ENCODE measurements at places on chromosomes 2 and 18.

DNA sequence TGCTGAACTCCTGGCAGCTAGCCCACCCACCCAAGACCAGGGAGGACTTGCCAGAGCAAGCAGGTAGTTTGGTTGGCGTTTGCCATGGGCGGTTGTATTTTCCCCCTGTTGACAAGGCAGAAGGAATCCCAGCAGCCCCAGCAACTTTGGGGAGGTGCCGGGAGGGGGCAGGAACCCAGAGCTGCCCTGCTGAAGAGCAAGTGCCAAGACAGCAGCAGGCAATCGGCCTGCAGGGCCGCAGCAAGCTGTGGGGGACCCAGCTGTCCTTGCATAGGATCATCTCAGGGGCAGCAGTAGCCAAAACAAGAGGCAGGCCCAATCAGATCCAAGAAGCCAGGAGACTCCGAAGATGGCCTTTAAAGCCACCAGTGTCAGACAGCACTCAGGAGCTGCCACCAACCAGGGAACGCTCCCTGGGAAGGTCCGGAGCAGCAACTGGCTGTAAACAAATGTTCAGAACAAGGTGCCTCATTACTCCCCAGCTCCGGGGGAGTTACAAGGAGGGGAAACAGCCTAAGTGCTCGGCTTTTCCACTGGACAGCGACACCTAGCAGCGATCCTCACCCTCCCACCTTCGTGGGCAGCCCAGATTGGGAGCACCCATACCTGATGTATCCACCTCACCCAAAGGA lies 2.1 kb downstream of the ST8SIA5 start:
- DNase-seq = no peak

- no peak for DNase-seq
These were observed 250.5 kb upstream of the MYT1L start for GRCh38 chr2:2581331-2582159.

GRCh38 chr2:120898961-120899750 lies 163.5 kb downstream of the GLI2 start:
- no peak for DNase-seq

GRCh38 chr18:9365406-9365805 lies 30.8 kb downstream of the TWSG1 start:
- no peak for DNase-seq

DNA sequence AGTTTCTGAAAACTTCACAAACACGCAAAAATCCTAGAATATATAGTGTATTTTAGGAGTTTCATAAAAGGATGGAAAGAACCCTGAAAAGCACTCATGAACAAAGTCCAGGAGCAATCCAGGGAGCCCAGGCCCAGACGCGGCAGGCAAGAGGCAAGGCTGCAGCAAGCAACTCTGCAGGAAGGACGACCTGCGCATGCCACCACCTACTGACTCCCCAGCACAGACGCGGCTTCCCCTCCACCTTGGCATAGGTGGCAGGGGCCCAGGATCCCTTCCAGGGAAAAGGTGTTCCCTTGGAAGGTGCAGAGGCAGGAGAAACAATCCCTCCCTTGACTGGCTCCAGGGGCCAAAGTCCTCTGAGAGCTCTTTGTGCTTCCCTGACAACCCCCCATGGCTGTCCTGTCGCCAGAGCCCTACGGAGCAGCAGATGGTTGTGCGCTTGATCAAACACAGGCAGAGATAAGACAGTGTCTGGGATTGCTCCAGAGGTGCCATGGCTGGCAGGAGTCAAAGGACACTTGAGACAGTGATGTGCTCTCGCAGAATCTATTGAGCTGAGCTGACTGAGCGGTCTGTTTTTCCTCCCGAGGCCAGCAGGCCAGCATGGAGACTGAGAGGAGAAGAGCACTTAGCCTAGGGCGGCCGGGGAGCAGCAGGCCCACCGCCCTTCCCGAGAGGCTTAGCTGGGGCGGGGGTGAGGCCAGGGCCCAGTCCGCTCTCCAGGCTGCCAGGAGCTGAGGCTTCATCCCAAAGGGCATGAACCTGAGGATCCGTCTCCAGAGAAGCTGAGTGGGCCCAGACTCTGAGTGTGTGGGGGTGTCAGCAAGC lies 10.8 kb upstream of the AMER3 start:
- DNase-seq = no peak

DNA sequence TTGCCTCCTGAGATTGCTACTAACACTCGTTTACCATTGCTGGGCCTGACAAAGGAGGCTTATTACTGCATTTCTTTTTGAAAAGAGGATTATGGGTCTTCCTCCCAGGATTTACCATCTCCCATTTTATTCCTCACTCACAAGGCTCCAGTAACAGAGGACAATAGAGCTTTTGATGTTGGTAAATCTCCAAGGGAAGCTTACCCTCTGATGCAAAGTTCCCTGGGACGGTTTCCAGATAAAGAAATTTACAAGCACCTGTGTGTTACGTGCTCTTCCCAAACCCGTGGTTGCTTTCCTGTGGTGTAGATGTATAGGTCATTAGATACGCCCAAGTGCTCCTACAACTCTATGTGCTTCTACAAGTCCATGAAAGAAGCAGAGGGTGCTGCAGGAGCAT lies 17.1 kb downstream of the VSNL1 start:
- no peak for DNase-seq

- no peak for DNase-seq
These were observed 84.2 kb downstream of the TGFA start for GRCh38 chr2:70469435-70469834.

- DNase-seq = no peak
These were observed 816.8 kb downstream of the TRIB2 start for GRCh38 chr2:13533524-13533922.

DNA sequence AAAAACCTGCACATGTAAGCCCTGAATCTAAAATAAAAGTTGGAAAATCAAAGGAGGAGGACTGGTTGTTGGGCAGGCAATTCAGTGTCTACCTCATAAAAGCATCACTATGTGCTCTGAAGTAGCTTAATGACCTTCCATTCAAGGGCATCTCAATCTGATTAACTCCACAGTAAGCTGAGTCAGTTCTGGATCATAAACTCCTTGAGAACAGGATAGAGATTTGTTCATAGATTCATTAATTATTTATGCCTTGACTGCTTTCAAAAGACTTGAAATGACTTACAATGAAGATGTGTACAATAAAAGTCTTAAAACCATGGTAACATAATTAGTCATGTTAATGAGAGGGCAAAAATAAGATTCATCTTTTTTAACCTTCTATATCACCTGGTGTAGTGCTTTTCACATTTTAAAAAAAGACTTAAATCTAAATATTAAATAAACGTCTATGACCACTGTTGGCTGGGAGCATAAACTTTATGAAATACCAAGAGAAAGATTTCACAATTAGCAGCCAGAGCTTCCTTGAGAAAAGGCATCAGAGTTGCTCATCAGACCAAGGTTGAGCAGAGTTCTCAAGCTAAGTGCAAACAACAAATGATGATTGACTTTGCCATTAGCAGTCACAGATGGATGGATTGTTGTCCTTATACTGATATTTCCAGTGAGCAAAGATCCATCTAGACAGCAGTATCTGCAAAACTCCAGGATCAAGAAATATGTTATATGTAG lies 237.3 kb upstream of the THUMPD2 start:
- DNase-seq = no peak

DNA sequence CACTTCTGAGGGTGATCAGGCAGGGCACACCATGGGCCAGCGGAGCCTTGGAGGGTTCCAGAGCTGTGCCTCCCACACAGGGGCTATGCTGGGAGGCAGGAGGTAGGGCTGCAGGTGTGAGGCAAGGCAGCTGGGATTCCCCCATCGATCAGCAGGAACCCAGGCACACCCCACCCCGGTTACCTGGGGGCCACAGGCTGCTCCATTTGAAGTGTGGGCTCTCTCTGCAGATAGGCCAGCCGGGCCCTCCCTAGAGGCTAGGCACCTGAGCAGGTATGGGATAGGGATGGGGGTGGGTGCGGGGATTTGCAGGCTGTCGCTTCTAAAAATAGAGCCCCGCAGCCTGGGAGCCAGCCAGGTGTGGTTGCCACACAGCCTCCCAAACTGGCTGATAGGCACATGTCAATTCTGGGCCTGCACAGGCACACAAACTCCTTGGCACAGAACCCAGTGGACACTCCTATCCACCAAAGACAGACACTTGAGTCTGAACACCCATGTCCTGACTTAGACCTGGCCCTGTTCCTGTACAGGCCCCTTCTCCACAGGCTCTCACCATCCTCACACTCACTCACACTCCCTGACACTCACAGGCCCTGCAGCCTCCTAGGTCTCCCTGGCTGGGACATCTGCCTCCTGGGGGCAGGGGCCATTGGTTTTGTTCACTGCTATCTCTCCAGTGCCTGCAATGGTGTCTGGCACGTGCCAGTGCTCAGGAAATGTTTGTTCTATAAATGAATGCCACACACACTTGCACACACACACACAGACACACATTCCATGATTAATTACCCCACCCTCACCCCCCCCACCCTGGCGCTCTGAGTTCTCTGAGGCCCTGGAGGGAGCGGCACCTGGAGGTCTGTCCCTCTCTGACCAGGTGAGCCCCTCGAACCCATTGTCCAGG lies 73.4 kb downstream of the ZFP36L2 start:
- no peak for DNase-seq

DNA sequence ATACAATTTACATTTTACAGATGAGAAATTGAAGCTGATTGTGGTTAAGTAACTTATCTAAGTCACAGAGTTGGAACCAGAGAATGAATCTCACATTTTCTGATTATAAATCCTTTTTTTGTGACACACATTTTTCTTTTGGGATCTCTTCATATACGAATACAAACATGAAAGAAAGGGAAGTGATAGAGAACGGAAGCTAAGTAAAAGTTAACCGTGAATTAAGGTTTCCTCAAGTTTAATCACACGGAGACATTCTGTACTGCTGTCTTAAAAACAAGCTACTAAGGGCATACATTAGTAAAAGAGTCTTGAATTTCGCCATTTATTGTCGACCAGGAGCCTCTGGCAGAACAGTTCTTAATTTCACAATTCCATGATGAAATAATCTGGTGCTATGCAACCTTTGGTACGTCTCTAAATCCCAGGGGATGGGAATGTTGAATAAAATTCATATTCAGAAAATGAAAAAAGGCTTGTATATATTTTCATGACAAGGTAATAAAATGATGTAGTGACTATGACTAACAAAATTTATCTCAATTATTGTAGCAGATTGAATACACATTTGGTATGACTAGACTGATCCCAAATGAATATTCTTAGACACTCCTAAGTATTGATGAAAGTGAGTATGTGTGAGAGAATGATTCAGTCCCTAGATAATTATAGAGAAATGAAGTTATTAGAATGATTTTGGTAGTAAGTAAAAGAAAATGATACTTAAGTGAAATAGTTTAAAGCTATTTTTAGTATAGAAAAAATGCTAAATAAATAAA lies 40.3 kb upstream of the ZSWIM2 start:
- DNase-seq = no peak

- peak; percentile 76 for DNase-seq
These were observed 1.1 kb downstream of the HK2 start for GRCh38 chr2:74834792-74835755.

DNA sequence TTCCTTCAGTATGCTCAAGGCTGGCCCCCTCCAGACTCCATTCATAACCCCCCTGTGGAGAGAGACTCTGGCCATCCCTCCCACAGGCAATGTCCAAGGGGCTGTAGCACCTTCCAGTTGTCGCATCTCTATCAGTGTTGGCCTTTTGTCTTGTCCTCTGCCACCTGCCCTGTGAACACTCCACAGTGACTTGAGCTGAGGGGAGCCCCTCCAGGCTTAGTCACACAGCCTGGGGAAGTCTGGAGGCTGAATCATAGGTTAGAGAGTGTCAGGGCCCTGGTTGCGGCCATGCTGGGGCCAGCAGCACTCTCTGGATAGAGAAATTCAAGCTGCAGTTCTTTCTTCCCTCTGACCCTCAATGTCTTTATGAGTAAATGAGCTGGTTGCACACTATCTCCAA lies 64.7 kb downstream of the GYPC start:
- DNase-seq = no peak

DNA sequence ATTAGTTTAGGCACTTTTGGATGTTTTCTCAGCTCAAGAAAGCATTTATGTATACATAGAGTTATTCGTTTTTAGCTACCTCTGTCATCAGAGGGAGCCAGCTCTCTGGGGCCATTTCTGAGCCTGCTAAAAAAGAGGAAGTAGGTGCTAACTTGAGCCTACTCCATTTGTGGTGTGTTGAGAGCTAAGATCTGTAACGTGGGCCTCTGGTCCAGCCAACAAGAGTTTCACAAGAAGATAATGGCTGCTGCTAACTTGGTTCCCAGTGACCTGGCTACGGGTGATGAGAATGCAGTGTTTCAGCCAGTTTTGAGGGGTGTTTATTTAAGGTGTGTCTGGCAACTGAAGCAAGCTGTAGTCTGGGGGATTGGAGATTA lies 182.5 kb downstream of the PRKCE start:
- DNase-seq = no peak

- no peak for DNase-seq
These were observed 1933.3 kb downstream of the SUCLG1 start for GRCh38 chr2:82525744-82526143.

- DNase-seq = no peak
These were observed at the start of gene EPB41L3 for GRCh38 chr18:5543773-5544389. TSS of gene EPB41L3 (minus strand) at chr18:5543997. CDS start at chr18:5489183, 54,814 bp downstream.

DNA sequence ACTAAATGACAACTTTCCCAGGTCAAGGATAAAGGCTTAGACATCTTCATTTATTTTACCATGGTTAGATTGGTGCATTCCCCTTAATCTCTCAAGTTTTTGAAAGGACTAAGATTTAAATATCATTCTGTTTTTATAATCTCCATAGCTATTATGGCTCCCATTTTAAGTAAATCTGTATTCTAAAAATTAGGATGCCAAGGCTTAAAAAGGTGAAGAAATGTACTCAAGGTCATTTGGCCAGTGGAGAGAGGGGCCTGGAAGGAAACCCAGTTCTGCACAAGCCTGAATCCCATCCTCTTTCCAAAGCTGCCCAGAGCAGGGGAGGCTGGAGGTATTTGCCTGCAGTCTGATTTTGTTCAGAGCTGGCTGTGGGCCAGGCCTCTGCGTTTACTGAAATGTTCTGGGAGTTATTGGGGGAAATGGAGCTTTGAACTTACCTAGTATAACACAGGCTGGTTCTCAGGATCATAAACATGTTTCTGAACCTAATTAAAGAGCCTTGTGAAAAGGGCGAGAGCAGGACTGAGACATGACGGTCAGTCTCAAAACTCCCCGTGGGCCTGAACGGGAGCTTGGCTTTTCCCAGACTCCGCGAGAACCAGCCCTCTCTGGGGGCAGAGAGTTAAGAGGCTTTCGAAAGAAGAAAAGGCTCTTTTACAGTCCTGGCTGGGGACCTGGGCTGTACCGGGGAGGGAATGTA lies 85.6 kb downstream of the DDX1 start:
- no peak for DNase-seq

- DNase-seq = no peak
These were observed 38.6 kb downstream of the SLC25A12 start for GRCh38 chr2:171855401-171855800.

GRCh38 chr2:105553538-105554196 lies 154.8 kb upstream of the FHL2 start:
- no peak for DNase-seq

GRCh38 chr2:206698811-206699210 lies 19.4 kb downstream of the DYTN start:
- no peak for DNase-seq

DNA sequence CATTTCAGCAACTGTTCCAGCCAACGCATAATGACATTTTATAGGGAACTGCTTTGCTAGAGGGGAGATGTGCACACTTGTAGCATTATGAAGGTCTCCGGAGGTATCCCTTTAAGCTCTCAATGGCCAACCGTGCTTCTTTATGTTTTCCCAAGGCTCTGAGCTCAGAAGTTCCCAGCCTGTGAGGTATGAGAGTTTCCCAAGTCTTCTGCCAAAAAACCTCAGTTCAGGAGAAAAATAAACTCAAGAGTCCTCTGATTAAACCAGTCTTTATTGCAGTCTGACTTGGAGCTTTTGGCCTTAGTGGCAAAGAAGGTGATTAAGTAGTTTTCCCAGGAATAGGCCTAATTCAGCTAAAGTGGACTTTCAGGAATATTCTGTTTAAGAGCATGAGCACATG lies 35.4 kb upstream of the ZNF532 start:
- no peak for DNase-seq

GRCh38 chr2:197993830-197994229 lies 189.4 kb downstream of the PLCL1 start:
- DNase-seq = no peak

Measured in stimulated activated CD4-positive, alpha-beta T cell treated with anti-CD3 and anti-CD28 coated beads, Interleukin-12 subunit alpha, Interleukin-12 subunit beta, amount 100 ng/mL, for 24 hours (primary cell).